T-cell (primary cell): ENCODE measurements at places on chromosomes 7 and 10.

- no peak for DNase-seq
Observed at GRCh38 chr7:51592842-51593599, 276.4 kb upstream of the COBL start.

- DNase-seq = no peak
Observed at GRCh38 chr10:110455446-110455845, 42.3 kb upstream of the DUSP5 start.

- DNase-seq = no peak
Observed at GRCh38 chr10:11381023-11381422, 230.4 kb downstream of the USP6NL start.

GRCh38 chr10:8378198-8378983 is 323.9 kb downstream of the GATA3 start:
- DNase-seq = no peak

DNA sequence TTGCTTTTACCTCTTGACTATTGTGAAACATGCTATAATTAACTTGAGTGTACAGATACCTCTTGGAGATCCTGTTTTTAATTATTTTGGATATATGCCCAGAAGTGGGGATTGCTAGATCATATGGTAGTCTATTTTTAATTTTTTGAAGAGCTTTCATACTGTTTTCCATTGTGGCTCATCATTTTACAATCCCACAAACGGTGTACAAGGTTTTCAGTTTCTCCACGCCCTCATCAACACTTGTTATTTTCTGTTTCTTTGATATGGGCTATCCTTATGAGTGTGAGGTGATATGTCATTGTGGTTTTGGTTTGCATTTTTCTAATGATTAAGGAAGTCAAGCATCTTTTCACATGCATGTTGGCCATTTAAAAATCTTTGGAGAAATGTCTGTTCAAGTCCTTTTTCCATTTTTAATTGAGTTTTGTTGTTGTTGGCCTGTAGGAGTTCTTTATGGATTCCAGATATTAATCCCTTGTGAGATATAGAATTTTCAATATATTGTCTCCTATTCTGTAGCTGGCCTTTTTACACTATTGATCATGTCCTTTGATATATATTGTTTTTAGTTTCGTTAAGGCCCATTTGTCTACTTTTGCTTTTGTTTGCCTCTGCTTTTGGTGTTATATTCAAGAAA is 7.5 kb downstream of the AGK start:
- no peak for DNase-seq

GRCh38 chr7:8051998-8052397 is 83.4 kb downstream of the GLCCI1 start:
- no peak for DNase-seq

DNA sequence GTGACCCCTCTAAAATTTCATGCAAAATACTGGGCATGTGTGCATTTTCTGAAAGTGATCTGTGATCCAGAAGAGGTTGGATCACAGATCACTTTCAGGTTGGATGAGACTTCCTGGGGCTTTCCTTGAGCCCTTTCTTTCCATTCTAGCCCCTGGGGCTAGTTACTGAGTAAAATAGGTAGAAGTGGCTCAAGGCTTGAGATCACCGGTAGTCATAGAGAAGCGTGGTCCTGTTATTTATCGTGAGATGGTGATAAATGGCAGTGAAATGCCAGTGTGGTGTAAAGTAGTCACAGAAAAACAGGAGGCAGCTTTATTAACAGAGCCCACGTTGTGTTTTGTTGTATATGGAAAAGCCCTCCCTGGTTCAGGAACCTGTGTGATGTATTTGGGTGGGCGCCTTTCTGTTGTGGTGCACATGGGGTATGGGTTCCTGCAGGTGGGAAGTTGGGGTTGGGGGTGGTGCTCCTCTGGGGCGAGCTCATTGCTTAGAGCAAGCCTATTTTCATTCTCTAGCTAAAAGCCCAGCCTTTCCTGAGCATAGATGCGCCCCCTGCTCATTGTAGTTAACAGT is 34.0 kb upstream of the SH2D4B start:
- no peak for DNase-seq

GRCh38 chr10:73758704-73759511 is 14.7 kb downstream of the SEC24C start:
- no peak for DNase-seq

GRCh38 chr7:17136126-17136525 is 162.3 kb upstream of the AHR start:
- DNase-seq = no peak

GRCh38 chr10:6050801-6051445 is 11.2 kb downstream of the IL2RA start:
- peak; percentile 66 for DNase-seq

GRCh38 chr7:5437987-5438386 is 14.4 kb upstream of the TNRC18 start:
- no peak for DNase-seq

- no peak for DNase-seq
Observed at GRCh38 chr7:135257-135653, 57.1 kb upstream of the FAM20C start.

GRCh38 chr10:78700413-78700812 is 368.4 kb upstream of the ZMIZ1 start:
- no peak for DNase-seq

DNA sequence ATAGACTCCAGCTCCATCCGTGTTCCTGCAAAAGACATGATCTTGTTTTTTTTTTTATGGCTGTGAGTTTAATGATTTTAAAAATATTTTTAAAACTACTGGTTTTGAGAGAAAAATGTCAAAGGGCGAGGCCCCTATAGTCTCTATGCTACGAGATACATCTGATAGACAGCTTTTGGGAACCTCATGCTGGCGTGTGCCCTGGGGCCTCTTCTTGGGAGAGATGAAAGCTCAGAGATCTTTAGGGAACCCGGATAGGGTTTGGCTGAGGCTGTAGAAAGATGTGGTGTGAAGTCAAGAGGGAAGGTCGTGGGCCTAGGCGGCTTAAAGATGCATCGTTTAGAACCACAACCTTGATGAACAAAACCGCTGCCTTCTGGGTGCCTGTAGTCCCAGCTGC is 70.2 kb downstream of the PDIA4 start:
- DNase-seq = no peak

DNA sequence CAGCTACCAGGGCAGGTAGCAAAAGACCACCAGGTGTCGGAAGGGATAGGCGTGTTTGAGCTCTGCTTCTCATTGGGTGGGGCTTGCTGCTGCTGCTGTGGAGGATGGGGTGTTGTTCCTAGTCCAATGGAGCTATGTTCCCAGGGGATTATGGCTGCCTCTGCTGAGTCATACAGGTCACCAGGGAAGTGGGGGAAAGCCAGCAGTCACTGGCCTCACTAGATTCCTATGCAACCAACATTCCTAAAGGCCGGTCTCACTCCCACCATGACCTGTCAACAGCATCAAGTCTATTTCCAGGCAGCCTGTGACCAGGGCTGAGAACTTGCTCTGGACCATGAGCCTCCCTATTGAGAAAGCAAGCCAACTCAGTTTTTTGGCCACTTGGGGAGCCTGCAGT is 1160.8 kb downstream of the REEP3 start:
- DNase-seq = no peak

GRCh38 chr10:50981385-50981784 is 92.9 kb upstream of the PRKG1 start:
- DNase-seq = no peak

DNA sequence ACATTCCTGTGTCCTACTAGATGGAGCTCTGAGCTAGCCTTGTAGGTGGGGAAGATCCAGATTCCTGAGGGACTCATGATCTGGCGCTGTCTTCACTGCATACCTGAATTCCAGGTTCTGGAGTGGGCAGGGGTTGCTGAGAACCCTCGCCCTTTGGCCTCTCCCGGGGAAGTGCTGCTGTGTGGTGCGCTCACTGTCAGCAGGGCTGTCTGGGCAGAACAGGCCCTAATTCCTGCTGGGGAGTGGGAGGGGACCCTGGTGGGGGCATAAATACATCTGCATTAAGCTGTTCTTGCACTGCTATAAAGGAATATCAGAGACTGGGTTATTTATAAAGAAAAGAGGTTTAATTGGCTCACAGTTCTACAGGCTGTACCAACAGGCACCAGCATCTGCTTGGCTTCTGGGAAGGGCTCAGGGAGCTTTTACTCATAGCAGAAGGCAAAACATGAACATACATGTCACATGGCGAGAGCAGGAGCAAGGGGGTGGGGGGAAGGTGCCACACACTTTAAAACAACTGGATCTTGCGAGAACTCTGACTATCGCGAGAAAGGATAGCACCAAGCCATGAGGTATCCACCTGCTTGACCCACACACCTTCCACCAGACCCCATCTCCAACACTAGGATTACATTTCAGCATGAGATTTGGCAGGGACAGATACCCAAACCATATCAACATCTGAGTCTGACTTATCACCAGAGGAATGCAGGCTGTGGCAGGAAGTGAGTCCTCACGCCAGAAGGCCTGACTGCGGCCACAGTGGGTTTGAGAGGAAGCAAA is 115.0 kb downstream of the ADCY1 start:
- DNase-seq = no peak

- DNase-seq = peak; percentile 74
Observed at GRCh38 chr10:88064608-88065382, 201.4 kb downstream of the PTEN start.
